Endothelial cell of umbilical vein (primary cell): ENCODE measurements at places on chromosomes 3 and 15. TPM values are rescaled to one million over a fixed set of nuclear protein-coding genes. Genes with fewer than 3 reads are reported as not detected.

The GUCA1C gene
- polyA plus RNA-seq = not detected in 2 replicates

The TGM5 gene
- not detected in 2 replicates for polyA plus RNA-seq

The HTR3E gene
- not detected in 2 replicates for polyA plus RNA-seq

The AMT gene
- polyA plus RNA-seq = 8.9 and 9.0 TPM in 2 replicates

The FRMD5 gene
- polyA plus RNA-seq = 17.9 and 20.2 TPM in 2 replicates

The LDHAL6B gene
- polyA plus RNA-seq = not detected in 2 replicates

The CA12 gene
- 1.1 and 1.4 TPM in 2 replicates for polyA plus RNA-seq

The MEIS2 gene
- 26.2 and 28.4 TPM in 2 replicates for polyA plus RNA-seq

The HRH1 gene
- 21.2 and 23.4 TPM in 2 replicates for polyA plus RNA-seq

The KBTBD13 gene
- polyA plus RNA-seq = not detected in 2 replicates

The THRB gene
- 0.06 and 0.13 TPM in 2 replicates for polyA plus RNA-seq

The CPN2 gene
- polyA plus RNA-seq = not detected in 2 replicates

The LPP gene
- 16.9 and 24.1 TPM in 2 replicates for polyA plus RNA-seq

The RGMA gene
- polyA plus RNA-seq = 0.03 and 0.06 TPM in 2 replicates

GRCh38 chr3:41026394-41027177, 172.7 kb upstream of the CTNNB1 start:
- peak; percentile 63 for DNase-seq

DNA sequence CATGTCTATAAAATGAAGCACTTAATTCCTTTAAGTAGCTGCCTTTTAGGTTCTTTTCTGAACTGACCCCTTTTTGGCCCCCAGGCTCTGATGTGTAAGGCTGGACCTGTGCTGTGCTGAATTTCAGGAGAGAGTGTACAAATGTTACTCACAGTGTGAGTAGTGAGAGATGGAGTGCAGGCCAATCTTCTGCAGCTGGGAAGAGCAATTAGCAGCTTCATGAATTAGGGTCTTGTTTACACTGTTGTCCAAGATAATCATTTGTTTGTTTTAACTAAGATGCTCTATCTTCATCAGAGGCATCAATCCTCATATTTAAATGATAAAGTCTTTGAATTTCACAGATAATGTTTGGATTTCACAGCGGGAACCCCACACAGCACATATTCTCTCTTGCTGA, 19.4 kb downstream of the ARPP21 start:
- DNase-seq = no peak

DNA sequence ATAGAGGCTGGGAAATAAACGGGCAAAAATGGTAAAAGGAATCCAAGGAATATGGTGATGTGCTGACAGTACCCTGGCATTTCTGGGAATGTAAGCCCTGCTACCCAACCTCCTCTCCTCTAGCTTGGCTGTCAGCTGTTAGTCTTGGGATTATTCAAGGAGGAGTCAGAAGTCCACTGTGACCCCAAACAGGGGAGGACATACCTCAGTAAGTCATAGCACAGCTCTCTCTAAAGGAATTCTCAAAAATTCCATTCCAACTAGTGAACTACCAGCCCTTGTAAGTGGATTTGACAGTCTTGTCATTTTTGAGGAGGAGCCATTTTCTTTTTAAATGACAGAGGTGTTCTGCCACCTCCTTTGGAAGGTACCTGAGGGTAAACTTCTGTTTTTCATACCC, 207.5 kb downstream of the PDCD6IP start:
- DNase-seq = no peak

DNA sequence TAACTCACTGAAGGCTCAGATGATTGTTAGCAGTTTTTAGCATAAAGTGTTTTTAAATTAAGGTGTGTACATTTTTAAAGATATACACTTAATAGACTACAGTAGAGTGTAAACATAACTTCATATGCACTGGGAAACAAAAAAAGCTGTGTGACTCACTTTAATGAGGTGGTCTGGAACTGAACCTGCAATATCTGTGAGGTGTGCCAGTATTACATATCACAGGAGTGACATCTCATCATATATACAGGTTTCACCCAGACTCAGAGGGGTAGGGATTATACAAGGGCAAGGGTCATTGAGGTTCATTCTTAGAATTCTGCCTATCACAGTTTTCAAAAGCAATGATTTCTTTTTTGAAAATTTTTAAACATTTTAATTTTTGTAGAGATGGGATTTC, 7.3 kb upstream of the SNRK start:
- DNase-seq = no peak

GRCh38 chr3:173932624-173933023, 535.1 kb downstream of the NLGN1 start:
- DNase-seq = peak; percentile 62

DNA sequence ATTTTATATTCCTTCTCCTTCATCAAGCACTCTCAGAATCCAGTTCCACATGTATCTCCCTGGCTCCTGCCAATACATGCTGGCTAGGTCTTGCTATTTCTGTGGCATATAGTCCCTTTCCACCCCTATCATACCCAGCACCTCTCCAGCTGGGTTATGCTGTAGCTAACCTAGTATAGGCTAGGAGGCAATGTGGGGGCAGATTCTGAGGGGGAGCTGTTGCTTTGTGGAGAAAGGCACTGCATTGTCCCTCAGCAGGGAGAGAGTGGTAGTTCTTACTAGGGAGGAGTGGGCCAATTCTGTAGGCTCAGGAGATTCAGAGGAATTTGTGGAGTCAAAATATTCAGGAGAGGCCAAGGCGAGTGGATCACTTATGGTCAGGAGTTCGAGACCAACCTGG, 39.4 kb upstream of the UBL7 start:
- no peak for DNase-seq

GRCh38 chr3:193968380-193968974, 167.5 kb upstream of the HES1 start:
- no peak for DNase-seq

DNA sequence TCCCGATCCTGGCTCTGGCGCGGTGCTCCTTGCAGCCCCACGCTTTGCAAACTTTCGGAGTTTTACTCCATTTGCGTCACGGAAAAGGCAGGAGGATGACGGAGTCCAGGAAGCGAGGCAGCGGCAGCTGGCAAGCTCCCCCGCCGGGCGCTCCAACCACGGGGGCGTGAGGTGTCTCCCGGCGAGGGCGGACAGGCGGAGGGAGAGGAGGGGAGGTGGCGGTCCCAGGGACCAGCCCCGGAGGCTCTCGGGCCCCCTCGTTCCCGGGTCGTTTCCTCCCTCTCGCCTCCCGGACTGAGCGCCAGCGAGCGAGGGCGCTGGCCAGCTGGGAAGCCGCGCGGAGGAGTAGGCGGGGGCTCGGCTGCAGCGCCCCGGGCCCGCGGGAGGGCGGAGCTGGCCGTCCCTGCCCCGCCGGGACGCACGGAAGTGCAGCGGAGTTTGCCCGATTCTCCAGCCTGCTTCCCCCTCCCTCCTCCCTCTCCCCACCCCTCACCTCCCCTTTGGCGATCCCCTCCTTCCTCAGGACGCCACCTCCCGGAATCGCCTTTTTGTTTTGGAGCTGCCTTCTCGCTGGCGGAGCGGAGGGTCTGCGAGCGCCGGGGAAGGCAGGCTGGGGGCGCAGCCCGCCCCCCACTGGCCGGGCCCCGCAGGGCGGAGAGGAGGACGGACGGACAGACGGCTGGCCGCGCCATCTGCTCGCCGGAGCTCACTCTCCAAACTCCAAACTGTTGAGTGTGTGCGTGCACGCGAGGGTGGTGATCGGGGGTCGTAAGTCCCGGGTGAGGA, at the start of gene SNX33:
TSS of gene SNX33 (plus strand) at position 543 of the 786 bp plus-strand sequence. CDS start 1,191 bp downstream, outside the sequence.
- peak; percentile 76 for DNase-seq

DNA sequence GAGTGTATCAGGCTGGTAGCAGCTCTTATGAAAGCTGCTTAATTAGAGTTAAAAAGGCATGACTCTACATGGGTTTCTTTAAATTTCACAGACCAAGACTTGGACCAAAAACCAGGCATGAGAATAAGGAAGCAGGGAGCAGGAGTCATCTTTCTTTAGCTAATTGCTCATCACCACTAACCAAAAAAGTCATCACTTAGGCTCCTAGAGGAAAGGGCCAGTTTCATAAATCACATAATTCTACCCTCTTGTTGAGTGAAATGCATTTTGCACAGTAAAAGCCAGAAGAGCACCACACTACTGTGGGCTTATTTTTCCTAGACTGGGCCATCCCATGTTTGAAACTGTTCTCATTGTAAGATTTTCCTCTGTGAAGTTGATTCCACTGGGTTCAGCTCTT, 175.6 kb downstream of the GREM1 start:
- DNase-seq = no peak

DNA sequence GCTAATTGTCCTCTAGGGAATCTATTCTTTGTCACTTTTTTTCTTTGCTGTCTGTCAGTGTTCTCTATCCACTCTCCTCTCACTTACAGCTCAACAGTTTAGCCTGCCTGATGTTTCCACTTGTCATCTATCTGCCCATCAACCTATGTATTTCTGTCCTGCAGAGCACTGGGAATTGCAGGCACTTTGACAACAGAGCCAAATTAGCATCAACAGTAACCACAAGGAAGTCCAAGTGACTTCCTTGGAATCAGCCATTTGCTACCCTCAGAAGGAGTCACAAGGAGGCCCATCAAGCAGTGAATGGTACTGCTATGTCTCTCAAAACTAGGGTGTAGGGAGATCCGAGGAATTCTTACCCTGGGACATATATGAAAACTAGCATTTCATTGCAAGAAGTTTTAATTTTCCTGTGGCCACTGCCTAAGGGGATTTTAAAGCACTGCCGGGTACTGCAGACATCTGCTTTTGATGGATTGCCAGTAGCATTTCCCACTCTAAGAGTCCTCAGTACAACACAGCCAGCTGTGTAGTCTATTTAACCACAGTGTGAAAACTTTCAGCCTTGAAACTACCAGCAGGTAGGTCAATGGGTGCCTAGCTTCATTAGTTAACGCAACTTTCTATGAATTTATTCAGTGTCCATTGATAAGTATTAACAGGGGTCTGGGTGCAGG, 898.8 kb downstream of the NTRK3 start:
- no peak for DNase-seq

DNA sequence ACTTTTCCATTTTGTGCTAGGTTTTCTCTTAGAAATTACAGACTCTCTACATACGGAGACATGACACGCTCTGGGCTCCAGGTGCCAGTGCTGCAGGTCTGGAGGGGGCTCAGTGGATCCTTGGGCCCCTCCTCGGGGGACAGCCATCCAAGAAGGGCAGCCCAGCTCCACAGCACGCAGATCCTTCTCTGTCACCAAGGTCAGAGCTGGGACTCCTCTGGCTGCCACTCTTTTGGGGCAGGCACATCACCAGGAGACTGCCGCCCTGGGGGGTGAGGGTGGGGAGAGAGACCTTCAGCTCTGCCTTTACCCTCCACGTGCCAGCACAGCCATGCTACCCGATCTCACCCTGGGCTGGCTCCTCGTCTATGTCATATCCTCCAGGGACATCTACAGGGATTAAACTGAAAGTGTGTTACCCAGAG, 65.6 kb downstream of the ATP10A start:
- no peak for DNase-seq

DNA sequence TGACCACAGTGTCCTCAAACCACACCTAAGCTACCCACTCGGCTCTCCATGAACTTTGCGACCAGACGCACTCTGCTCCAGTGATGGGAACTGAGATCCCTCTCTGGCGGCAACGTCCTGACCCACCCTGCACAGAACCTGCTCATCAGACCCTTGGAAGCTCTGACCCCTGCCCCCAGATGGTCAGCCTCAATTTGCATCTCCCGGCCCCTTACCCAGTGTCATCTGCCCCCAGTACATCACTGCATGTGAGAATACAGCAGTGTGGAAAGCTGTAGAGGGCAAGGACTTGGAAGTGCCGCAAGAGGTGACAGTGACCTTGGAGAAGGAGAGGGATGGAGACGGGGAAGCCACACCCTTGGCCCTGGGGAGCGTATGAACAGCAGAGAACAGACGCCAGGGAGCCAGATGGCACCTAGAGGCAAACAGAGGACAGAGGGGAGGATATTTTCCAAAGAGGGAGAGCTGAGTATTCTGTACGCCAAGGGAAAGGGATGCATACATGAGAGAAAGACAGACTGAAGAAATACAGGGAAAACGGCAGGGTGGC, 192.0 kb downstream of the XXYLT1 start:
- no peak for DNase-seq

DNA sequence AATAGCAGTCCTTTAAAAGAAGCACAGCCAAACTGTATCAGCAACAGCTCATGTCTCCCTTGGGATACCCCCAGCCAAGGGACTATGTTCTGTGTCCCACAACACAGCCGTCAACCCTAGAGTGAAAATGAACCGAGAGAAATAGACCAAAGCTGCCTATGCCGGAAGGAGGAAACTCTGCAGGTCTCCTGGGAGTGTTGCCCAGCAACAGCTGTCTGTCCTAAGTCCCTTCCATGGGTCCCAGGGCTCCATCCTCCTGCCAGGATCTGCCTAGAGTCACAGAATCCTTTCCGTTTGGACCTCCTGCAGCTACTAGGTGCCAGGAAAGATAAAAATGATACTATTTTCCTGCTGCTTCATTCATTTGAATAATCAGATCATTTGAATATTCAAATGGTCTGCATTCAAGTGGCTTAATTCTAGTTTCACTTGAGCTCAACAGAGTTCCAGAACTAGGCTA, 53.1 kb downstream of the TRANK1 start:
- no peak for DNase-seq

DNA sequence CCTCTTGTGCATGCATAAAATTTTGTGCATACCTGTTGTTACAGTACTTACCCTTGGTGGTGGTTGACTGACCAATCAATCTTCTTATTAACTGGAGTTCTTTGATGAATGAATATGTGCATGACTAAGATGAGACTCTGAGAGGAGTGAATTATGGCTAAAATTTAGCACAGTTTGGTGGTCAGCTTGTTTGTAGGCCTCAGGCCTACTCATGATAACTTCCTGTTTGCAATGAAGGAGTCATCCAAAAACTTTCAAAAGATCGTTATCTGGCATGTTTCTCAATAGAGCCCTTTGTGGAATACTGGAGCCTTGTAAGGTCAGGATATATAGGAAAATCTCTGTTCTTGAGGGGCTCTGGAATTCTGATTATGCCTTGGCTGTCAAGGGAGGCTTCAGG, 66.5 kb downstream of the LEKR1 start:
- DNase-seq = peak; percentile 6

DNA sequence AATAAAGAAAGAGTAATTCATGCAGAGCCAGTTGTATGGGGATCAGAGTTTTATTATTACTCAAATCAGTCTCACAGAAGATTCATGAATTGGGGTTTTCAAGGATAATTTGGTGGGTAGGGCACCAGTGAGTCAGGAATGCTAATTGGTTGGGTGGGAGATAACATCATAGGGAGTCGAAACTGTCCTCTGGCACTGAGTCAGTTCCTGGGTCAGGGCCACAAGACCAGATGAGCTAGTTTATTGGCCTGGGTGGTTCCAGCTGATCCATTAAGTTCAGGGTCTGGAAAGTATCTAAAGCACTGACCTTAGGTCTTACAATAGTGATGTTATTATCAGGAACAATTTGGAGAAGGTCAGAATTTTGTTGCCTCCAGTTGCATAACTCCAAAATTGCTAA, 998.6 kb upstream of the EPHA6 start:
- no peak for DNase-seq

DNA sequence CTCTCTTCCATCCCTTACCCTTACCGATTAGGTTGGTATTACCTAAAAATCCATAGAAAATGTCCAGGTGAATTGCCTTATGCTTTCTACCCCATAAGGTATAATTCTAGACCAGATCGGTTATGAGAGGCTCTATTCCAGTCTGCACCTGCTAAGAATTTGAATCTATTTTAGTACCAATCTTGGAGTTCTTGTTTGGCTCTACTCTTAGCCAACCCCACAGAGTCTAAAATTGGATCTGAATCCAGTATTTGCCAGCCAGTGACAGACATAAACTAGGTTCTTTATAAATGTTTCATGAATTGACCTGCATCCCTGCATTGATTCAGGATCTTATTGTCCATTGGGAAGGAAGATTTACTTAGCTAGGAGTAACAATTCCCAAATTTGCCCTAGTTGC, 6.5 kb downstream of the KLHL24 start:
- DNase-seq = no peak

GRCh38 chr3:26422415-26422814, 200.2 kb upstream of the LRRC3B start:
- no peak for DNase-seq

- no peak for DNase-seq
These were observed 74.2 kb downstream of the SPSB4 start for GRCh38 chr3:141125351-141125750.
